Inflammatory macrophage treated with lipopolysaccharide for 1 hour (primary cell): ENCODE measurements at places on chromosomes 2 and 18.

DNA sequence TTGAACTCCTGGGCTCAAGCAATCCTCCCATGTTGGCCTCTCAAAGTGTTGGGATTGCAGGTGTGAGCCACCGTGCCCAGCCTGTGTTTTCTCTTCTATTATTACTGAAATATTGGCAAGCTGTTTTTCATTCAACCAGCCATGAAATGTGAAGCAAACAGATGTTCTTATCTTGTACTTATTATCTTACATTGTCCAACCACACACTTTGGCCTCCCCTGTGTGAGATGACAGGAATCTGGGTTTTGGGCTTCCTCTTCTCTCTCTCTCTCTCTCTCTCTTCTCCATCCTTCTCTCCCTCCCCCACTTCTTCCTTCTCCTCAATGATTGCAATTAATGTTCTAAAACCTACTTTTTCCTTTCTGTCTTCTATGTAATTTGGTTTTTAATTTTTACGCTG is 33.1 kb downstream of the RAMP1 start:
- no peak for DNase-seq

DNA sequence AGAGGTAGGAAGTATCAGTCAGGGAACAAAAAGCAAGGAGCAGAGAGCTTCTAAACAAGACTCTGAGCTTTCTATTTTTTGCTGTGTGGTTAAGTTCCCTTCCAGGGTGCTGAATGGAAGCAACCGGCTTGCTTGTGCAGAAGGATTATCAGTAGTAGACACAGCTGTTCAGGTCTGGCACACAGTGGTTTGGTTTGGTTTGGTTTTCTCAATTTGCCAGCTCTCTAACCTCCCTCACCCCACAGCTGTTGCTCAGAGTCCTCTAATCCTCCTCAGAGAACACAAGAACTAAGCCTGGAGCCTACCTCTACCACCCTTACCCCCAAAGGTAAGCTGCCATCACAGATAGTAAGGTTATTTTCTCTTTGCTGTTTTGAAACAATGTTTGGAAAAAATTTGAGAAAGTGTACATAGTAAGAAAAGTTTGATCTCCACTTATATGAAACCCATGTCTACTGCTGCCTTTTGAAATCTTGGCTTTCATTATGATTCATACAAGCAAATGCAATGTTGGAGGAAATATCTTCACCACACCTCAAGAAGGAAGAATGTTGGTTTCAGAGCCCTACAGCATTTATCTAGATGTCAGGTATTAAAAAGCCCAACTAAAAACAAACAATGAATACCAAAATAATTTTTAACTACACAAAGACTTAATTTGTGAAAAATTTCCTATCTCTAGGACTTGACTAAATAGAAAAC is 255.3 kb downstream of the NR4A2 start:
- DNase-seq: no peak

DNA sequence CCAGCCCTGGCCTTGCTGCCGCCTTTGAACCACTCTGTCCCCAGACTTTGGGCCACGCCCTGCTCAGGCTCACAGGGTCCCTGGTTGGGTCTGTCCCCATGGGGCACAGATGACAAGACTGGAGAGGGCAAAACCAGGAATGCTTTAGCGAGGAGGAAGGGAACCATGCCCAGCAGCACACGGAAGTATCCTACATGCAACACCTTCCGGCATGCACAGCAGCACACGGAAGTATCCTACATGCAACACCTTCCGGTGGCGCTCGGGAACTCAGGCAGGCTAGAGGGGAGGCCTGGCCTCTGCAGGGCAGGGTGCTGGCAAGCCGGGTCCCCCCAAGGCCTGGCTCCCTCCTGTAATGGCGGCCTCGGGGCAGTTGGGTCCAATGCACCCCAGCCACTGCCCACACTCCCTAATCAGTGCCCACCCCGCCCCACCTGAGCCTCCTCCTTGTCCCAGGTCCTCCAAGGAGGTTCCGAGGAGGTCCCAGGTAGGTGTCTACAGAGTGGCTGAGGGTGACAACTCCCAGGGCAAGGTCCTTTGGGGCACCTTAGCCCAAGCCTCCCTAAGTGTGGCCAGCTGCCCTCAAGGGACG is 33.6 kb upstream of the SNED1 start:
- DNase-seq: peak; percentile 10

DNA sequence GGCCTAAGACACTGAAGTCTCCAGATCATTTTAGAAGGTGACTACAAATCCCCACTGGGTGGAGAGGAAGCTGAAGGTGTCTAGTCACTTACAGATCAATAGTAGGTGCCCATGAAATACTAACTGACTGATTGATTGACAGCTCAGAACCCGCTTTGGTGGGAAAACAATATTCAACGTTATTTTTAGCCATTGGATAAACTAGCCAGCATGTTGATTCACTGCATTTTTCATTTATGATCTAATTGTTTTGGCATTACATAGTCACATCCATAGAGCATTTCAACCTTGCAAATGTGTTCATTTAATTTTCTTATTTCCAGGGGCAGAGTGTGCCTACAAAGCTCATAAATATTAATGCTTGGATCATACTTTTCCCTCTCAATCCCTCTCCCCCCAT is 162.3 kb downstream of the MREG start:
- no peak for DNase-seq

DNA sequence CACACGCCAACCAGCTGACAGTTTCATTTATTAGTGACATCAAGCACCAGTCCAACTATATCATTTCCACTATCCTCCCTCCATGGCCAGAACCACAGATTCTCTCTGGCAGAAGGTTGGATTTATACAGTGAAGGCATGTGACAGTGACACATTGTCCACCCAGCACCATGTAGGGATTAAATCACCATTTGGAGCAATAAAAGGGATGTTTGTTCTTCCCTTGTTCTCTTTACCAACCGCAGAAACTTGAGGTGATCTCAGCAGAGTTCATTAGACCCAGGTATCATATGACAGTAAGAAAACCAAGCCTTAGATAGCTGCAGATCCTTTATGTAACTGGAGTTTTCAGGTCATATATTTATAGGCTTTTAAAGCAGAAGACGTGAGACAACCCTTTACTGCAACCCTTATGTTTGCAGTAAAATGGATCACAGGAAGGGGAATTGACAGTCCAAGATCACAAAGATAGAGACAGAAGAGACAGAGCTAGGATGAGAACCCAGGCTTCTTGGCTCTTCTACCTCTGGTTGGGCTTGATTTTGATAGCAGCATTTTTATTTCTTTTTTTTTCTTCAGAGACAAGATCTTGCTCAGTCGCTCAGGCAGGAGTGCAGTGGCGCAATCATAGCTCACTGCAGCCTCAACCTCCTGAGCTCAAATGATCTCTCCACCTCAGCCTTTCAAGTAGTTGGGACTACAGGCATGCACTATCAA is 80.1 kb downstream of the XDH start:
- DNase-seq: no peak

DNA sequence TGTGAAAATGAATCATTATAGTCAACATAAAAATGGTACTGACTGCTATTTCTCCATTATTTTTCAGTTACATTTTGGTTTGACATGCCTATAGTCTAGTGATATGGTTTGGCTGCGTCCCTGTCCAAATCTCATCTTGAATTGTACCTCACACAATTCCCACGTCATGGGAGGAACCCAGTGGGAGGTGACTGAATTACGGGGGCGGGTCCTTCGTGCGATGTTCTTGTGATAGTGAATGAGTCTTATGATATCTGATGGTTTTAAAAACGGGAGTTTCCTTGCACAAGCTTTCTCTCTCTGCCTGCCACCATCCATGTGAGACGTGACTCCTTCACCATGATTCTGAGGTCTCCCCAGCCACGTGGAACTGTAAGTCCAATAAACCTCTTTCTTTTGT is 70.3 kb downstream of the BAZ2B start:
- no peak for DNase-seq

DNA sequence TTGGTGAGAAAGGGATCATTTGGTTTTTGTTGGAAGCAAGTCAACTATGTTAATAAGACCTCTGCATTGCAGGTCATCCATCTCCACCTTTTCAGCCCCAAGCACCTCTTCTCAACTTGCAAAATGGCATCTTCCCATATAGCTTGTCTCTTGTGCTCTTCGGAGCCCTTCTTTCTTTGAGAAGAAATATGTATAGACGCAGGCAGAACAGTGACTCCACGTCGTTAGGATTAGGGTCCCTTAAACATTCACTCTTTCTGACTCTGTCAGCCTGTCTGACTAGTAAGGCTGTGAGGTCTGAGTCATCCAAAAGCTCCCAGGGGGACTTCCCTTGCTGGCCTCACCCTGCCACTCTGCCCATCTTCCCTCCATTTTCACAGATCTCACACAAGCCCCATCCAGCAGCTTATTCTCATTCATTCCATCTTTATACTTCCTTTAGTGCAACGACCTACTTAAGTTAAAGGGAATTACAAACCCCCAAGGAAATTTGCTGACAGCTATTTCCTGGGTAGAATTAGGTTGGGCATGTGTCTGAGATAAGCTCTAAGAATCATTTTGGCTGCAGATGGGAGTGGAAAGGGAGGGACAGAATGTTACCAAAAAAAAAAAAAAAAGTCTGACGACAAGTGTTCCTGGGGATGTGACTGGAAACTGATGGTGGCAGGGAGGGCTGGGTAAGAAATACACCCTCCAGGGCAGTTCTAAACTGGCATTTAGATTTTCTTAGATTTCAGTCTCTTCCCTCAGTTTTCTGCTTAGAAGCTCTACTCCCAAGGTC is 37.7 kb upstream of the MEX3C start:
- peak; percentile 30 for DNase-seq

GRCh38 chr2:59301466-59302402 is 1060.6 kb upstream of the FANCL start:
- peak; percentile 73 for DNase-seq

DNA sequence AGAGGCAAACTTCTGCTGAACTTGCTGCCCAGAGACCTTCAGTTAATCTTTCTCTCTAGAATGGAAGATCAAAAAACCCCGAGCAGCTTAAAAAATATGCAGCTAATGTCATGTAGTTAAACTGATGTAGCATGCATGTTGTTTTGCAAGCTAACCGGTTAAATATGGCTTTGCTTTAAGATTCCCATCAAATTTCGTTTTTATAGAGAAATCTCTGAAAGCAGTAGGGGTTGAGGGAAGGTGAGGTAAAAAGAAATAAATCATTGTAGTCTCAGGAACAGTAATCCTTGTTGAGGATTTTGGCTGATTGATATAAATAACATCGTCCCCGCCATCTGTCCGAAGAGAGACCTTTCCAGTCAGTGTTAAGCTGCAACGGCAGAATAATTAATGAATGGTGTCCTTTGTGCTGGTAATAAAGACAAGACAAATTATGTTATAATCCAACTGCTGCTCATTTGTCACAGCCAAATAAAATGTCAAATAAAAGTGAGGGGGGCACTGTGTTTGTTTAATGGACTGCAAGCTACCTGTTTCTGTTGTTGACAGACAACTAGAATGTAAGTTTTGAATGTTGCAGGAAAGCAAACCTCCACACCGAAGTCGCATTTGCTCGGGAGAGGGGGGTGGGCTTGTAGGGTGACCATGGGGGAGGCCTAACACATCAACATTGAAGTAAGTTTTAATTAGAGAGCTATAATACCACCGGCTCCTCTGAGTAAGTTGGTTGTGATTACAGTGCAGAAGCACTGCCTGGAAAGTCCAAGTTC is 555.5 kb downstream of the ARHGAP15 start:
- DNase-seq: no peak

DNA sequence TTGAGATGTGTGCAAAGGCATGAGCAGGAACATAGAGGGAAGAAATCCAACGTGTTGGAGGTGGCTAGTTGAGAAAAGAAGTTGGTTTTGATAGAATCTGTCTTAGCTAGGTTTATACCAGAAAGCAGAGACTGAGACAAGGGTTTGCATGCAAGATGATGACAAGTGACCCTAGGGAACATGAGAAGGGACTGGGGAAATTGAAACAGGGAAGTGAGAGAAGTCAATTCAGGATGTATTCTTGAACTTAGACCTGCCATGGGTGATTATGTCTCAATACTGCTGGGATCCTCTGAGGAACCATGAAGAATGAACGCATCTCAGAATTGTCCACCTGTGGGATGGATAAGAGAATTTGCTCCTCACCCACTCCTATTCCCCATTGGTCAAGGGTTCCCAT is 20.5 kb downstream of the IL36A start:
- peak; percentile 54 for DNase-seq

DNA sequence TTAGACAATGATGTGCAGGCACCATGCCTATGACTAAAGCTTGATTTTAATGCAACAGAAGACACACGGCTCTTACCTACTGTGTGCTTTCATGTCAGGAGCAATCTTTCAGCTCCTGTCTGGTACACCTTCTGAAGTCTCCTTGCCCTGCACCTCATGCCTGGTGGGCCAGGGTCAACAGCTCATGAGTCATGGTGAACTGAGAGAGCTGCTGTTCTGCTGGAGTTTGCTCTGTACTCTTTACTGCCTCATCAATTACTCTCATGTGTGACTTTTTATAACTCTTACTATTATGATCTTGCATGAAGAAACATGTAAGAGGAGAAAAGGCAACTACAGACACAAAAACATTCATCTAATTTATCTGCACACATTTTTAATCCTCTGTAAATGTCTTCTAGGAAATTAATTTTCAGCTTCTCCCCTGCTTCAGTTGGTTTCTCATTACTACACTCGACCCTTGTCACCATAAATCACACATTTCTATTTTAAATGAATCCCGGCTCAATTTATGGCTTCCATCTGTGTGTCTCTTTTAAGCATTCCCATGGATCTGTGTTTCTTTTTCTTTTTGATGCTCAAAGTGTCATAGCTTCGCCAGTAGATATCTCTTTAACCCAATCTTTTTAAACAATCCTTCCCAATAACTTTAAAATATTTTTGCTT is 9.7 kb downstream of the SERPINB7 start:
- DNase-seq: no peak

GRCh38 chr2:224836263-224836662 is 120.1 kb upstream of the CCDC195 start:
- DNase-seq: no peak

DNA sequence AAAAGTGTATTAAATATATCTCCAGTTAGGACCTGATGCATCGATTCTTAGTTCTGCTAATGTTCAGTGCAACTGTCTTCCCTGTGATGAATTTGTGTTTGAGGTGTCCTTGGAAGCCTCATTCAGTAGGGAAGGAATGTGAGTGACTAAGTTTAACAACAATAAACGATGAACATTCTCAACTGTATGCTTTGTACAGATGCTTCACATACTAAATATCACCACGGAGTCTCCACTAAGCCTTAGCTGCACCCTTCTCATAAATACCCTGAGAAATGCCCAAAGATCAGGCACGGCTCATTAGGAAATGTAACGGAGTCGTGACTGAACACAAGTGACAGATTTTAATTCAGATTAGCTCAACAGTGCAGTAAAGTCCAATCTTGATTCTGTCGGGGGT is 24.4 kb upstream of the AGFG1 start:
- DNase-seq: no peak

GRCh38 chr2:43255296-43255910 is 29.0 kb upstream of the ZFP36L2 start:
- DNase-seq: no peak

- no peak for DNase-seq
Observed at GRCh38 chr2:237486819-237487448, at the start of gene MLPH. MLPH (plus strand) TSS chr2:237487251; CDS start chr2:237493427, 6,176 bp downstream.
